ENCODE measurements at places on chromosomes 6 and 20.

GRCh38 chr20:18541741-18542140, 25.5 kb upstream of the SMIM26 start:
- DNase-seq: no peak

DNA sequence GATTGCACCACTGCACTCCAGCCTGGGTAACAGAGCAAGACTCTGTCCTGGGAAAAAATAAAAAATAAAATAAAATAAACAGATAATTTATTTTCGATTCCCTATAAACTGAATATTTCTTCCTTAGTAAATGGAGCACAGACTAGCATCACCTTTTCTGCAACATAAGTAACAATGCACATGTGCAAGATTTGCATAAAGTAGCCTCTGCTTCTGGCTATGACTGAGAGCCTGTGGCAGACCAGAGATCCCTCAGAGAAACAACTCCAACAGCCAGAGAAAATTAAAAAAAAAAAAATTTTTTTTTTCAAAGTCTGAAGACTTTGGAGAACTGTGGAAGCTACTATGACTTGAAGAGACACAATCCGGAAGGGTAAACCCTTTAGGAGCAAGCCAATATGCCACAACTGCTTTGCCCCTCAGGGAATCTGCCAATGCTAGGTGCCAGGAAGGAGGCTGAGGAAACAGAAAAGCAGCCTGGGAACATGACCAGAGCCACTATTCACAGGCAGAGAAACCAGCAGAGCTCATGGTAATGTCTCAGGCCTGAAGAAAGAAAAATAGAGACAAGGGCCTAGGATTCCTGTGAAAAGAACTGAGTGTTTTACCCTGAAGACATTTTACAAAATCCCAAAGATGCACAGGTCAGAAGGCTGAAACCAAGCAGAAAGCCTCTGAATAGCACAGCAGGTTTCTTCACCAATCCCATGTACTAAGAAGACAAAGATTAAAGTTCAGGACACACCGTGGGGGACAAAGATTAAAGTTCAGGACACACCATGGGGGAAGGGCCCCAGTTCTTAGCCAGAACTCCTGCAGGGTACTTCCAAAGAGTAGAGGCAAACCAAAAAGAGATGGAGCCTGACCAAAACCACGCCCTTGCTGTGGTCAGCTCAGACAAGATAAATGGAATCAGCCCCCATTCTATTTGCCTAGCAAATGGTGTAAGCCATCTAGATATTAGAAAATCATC, 25.8 kb downstream of the B4GALT5 start:
- no peak for DNase-seq

GRCh38 chr6:157487110-157487773, 106.3 kb downstream of the ZDHHC14 start:
- no peak for DNase-seq

DNA sequence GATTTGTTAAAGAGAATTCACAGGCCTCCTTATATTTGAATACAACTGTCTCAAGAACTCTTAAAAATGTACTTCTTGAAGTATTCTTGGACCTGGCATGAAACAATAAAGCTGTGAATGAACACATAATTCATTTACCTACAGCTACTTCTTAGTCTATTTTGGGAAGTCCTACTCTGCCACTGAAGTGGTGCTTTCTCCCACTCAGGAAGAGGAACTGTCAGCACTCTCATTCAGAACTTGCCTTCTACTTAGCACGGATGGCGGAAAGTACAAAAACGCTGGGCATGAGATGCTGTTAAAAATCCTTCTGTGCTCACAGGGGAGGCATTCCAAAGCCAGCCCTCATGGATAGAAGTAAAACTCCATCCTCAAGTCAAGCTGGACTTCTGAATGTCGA, 144.8 kb upstream of the LAMP5 start:
- DNase-seq: no peak

GRCh38 chr20:17928211-17928611, 40.4 kb downstream of the SNX5 start:
- DNase-seq: no peak

DNA sequence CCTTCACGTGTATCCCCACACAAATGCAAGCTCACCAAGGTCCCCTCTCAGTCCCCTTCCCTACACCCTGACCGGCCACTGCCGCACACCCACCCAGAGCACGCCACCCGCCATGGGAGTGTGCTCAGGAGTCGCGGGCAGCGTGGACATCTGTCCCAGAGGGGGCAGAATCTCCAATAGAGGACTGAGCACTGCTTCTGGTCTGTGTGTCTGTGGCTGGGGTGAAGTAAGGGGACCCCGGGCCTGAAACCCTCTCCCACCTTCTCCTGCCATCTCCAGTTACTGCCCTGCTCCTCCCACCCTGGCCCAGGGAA, 8.3 kb downstream of the MYL9 start:
- no peak for DNase-seq

DNA sequence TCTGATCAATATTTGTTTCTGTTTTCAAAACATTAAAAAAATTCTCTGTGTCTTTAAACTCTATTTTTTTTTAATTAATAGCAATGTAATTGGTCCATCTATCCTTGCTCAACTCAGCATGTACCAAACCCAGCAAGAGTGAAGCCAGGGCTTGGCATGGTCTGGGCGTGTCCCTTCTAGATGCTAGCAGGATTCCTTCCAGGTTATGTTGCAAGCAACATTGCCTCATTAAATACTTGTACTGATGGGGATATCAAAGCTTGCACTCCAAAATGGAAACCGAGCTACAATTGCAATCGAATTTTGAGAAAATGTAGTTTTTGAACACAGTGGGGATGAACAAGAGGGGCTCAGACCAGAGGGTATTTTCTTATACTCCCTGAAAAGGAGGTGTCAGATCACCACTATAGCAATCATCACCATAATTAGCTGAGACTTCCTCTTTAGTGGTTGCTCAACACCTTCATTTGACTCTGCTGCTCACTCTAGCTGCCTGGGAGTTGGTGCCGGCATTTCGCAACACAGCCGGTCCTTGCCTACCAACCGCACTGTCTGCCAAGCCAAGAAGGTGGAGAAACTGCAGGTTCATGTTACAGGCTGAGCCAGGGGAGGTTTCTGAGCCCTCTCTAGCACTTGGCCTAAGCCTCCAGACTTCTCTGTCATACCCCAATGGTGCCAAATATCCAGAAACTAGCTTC, 67.8 kb upstream of the RALGAPA2 start:
- DNase-seq: no peak

- DNase-seq: no peak
Measured at GRCh38 chr20:41309817-41310216, 7.7 kb downstream of the ZHX3 start.
